GOT3 (cell line): ENCODE measurements at places on chromosomes 12 and 14.

GRCh38 chr14:76727384-76727783, 33.9 kb upstream of the VASH1 start:
- DNase-seq, result no peak

GRCh38 chr14:55131370-55132137, 2.5 kb downstream of the LGALS3 start:
- DNase-seq, result no peak

GRCh38 chr12:131764738-131765137, 53.8 kb downstream of the SFSWAP start:
- no peak for DNase-seq

DNA sequence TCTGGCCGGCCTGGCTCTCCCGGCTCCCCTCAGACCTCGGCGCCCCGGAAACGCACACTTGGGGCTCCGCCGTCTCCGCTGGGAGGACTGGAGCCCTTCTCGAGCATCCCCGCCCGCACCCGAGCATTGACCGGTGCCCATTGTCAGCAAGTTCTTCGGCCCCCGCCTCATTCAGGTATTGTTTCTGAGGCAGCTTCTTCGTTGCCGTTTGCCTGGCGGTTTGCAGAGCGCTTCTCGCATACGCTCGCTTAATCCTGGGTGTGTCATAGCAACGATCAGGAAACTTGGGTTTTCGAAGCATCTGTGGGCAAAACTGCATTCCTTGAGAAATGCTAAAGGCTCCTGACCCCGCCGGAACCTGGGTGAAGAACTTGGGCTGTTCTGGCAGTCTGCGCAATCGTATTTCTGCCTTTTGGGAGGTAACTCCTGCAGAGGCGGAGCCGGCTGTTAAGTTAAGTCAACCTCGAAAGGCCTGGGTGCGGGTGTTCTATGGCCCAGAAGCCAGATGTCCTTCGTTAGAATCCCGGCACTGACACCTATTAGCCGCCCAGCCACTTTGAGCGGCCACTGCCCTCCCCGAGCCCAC, 518 bp downstream of the GSKIP start:
- DNase-seq, result no peak

GRCh38 chr12:98772818-98773217, 127.7 kb downstream of the APAF1 start:
- DNase-seq, result no peak

- no peak for DNase-seq
Observed at GRCh38 chr14:69291396-69291795, 31.4 kb downstream of the GALNT16 start.

DNA sequence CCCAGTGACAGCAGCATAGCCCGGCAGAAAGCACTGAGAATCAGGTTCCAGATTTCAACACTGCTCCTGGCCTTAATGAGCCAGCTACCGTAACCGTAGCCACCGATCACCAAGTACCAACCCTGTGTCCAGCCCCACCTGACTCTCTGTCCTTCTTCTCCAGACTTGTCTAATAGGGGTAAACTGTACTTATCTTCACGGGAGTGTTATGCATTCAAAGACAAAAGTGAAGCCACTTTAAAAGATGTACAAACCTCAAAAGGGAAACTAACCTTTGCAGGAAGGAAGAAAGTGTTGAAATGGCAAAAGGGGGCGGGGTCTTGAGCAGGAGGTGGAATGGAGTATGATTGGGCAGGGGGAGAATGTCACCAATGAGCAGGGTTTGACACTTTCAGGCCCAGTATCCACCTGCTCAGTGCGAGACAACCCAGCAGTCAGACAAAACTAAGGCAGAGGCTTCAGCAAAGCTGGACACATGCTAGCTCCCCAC, 226.1 kb downstream of the CHST11 start:
- no peak for DNase-seq

- no peak for DNase-seq
Observed at GRCh38 chr12:69931569-69931968, 106.5 kb downstream of the MYRFL start.

- DNase-seq, result no peak
Observed at GRCh38 chr14:28731358-28731757, 35.2 kb upstream of the FOXG1 start.

- no peak for DNase-seq
Observed at GRCh38 chr12:65493913-65494245, 215.4 kb downstream of the MSRB3 start.

DNA sequence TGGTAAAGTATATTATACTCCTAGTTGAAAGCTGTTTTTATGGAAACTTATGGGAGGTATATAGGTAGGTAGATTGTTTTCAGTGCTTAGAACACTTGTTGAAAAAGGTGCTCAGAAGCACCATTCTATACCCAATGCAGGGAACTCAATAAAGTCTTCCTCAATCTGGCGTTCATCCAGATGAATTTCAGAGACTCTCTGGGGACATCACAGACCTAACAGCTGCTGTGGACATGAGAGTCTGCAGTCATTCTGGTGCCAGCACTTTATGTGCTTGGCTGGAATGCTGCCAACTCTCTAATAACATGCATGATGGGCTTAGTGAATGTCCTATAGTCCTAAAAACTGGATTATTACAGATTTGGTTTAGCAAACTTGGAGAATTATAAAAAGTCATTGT, 115.9 kb downstream of the NTN4 start:
- no peak for DNase-seq

DNA sequence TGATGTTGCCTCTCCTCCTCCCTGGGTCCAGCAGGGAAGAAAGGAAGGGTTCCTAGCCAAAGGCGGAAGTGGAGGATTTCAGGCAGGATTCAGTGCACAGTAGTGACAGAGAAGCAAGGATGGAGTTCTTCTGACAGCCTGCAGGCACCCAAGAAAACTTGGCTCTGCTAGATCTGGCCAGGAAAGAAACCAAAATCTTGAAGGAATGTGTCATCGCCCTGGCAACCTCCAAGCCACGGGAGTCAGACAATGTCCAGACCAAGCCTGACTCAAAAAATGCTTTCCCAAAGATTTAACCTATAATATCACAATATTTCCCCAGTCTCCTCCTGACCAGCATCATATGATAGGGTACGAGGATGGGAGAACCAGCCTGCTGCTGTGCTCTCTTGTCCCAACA, 22.8 kb upstream of the DHRS4 start:
- DNase-seq, result no peak

GRCh38 chr12:116130431-116130830, 147.1 kb downstream of the MED13L start:
- DNase-seq, result no peak

- DNase-seq, result no peak
Observed at GRCh38 chr14:99708449-99708848, 24.4 kb downstream of the CYP46A1 start.

- DNase-seq, result no peak
Observed at GRCh38 chr12:104799458-104799857, 158.6 kb downstream of the SLC41A2 start.

- DNase-seq, result no peak
Observed at GRCh38 chr12:124679533-124680371, 112.3 kb upstream of the NCOR2 start.

- no peak for DNase-seq
Observed at GRCh38 chr12:107007411-107007810, 20.5 kb upstream of the MTERF2 start.

- DNase-seq, result no peak
Observed at GRCh38 chr14:104344818-104345620, 206.6 kb downstream of the KIF26A start.

- DNase-seq, result no peak
Observed at GRCh38 chr14:44309331-44309730, 197.8 kb downstream of the FSCB start.

- no peak for DNase-seq
Observed at GRCh38 chr12:80293759-80294158, 150.3 kb upstream of the PTPRQ start.

- DNase-seq, result no peak
Observed at GRCh38 chr14:81062816-81063215, 107.4 kb downstream of the TSHR start.

DNA sequence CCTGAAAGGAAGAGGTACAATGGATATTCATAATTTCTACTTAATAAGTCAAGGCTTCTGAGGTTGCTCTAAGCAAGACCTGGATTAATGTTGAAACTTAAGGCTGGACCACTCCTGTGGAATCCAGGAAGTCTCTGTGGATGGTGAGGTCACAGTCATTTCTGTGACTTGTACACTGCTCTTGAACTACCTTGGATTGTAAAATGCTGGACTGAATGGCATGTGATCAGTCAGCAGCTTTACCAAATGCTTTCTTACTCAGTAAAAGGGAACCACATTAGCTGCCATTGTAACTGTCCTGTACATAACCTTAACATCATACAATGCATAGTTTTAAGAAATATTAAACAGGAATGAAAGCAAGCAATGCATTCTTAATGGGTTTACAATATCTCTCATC, 182.9 kb downstream of the NOVA1 start:
- DNase-seq, result no peak

DNA sequence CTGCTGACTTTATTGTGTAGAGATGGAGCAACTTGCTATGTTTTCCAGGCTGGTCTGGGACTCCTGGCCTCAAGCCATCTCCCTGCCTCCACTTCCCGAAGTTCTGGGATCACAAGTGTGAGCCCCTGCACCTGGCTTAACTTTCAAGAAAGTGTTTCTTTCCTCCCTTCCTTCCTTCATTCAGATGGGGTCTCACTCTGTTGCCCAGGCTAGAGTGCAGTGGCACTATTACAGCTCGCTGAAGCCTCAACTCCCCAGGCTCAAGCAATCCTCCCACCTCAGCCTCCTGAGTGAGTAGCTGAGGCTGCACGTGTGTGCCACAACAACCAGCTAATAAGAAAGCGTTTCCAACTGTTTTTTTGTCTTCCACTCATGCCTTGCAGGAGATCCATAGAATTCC, 185.6 kb upstream of the AMIGO2 start:
- DNase-seq, result no peak

GRCh38 chr12:41683513-41684240, 461.0 kb downstream of the GXYLT1 start:
- no peak for DNase-seq

DNA sequence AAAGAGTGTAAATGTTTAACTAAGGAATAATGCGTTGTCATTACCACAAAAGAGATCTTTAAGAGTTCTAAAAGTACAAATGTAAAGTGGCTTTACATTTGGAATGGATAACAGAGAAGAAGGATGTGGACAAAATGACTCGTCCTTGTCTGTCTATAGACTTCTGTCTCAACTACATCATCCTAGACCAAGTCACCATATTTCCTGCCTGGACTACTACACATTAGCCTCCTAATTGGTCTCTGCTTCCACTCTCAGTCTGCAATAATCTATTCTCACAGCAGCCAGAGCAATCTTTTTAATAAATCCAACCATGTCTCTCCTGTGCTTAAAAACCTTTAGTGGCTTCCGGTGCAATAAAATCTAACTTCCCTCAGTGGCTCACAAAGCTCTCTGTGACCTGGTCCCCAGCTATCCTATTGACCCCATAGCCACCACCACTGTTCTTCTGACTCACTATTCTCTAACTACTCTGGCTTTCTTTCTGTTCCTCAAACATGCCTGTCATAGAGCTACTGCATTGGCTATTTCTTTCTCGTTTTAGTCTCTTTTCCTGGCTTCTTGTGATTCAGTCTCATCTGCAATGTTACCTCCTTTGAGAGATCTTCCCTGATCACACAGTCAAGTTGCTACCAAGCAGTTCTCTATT, 91.1 kb downstream of the MYF5 start:
- DNase-seq, result no peak

GRCh38 chr12:82124711-82125380, 233.3 kb downstream of the CCDC59 start:
- no peak for DNase-seq

- DNase-seq, result no peak
Observed at GRCh38 chr12:19411234-19412204, 27.8 kb upstream of the AEBP2 start.

DNA sequence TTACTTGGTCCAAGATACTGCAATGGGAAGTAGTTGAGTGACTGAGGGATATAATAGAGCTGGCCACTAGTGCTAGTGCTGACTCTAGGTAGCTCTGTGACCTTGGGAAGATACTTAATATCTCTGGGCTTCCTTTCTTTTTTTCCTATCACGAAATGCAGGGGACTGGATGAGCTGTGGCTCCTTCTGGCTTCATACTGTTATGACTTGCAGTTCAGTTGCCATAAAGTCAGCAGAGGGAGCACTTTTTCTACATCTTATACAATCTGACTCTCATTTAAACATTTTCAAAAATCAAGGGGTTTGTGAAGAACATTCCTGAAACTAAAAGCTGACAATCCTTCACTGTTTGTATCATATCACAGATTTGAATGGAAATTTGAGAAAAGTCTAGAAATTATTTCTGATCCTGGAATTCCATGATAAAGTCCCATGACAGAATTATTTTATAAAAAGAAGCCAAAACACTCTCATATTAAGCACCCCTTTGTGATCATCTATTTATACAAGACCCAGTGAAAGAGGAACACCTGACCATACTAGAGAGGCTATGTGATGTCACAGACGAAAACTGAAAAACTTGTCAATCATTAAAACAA, 5.3 kb downstream of the BHLHE41 start:
- DNase-seq, result no peak

- peak; percentile 11 for DNase-seq
Observed at GRCh38 chr12:6961278-6961694, 9.2 kb downstream of the PHB2 start.

GRCh38 chr12:65602610-65603295, 221.5 kb upstream of the HMGA2 start:
- no peak for DNase-seq

GRCh38 chr12:54384591-54385041, at the start of gene ZNF385A:
Gene ZNF385A, minus strand, starts transcription at chr12:54384733. Its CDS starts 219 bp downstream, at chr12:54384514.
- no peak for DNase-seq

- DNase-seq, result no peak
Observed at GRCh38 chr12:25262389-25263074, 11.8 kb upstream of the KRAS start.

DNA sequence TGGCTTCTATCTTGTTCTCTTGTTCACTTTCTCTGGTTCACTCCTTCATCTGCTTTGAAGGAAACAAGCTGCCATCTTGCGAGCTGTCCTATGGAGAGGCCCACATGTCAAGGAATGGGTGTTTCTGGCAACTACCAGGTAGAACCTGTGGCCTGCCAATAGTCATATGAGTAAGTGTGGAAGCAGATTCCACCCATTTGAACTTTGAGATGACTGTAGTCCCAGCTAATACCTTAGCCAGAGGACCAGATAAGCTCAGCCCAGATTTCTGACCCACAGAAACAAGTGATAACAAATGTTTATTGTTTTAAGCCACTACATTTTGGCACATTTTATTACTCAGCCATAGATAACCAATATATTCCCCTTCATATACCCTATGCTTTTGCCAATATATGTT, 4.0 kb upstream of the SLC38A2 start:
- no peak for DNase-seq

DNA sequence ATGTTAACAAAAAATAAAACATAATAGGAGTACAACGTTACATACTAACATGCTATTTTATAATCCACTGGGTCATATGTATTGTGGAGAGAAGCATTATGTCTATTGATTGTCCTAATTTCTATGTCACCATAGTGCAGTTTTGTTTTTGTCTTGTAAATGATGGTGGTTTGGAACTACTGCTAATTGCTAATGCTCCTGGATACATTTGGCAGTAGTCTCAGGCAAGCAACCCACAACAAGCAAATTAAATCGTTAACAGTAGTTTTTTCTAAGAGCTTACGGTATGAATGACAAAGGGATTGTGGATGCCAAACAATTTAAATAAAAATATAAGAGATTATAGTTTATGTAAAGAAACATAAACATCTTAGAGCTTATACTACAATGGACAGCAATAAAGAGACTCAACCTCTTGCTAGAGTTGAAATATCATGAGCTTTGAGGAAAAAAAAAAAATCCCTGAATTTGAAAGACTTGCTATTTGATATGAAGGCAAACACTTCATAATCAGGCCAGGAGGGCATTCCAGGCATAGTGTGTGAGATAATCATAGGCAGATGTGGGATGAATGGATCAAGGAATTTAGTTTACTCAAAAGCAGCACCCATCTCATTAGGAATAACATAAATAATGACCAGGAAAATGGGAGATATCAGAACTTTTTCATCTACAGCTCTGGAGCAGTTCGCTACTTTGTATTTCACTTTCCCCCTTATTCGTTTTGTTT, 181.3 kb downstream of the CCDC59 start:
- DNase-seq, result no peak
